ENCODE measurements at places on chromosomes 16 and 17.

GRCh38 chr17:66579556-66579955, 255.4 kb upstream of the CACNG5 start:
- DNase-seq, result no peak

- DNase-seq, result no peak
These were observed 8.9 kb downstream of the SPNS2 start for GRCh38 chr17:4507361-4508111.

DNA sequence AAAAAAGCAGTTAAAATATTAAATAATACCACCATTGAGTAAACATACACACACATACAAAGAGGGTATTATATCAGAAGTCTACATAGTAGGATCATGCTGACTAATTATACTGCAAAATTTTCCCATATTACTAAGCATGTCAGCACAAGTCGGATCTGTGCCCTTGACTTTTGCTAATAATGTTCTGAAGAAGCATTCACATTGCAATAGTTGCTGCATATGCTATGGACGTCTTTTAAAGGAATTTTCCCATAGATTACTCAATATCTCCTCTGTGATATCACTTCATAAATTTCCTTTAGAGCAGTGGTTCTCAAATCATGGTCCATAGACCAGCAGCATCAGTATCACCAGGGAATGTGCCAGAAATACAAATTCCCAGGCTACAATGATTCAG, 110.9 kb upstream of the NUDT7 start:
- DNase-seq, result no peak

GRCh38 chr17:29383686-29384085, 6.5 kb upstream of the TAOK1 start:
- DNase-seq, result no peak

DNA sequence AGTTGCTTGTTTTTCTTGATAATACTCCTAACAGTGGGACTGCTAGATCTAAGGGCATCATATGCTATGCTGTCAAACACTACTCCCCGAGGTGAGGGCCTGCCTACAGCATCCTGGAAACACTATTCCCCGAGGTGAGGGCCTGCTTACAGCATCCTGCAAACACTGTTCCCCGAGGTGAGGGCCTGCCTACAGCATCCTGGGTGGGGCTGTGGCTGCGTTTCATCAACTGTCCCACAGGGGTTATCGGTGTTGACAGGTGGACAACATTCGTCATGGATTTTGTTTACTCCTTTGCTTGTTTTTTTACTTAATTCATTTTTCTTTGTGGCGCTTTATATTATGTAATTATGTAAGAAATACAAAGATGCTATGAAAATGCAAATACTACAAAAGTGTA, 22.5 kb downstream of the NPRL3 start:
- no peak for DNase-seq

DNA sequence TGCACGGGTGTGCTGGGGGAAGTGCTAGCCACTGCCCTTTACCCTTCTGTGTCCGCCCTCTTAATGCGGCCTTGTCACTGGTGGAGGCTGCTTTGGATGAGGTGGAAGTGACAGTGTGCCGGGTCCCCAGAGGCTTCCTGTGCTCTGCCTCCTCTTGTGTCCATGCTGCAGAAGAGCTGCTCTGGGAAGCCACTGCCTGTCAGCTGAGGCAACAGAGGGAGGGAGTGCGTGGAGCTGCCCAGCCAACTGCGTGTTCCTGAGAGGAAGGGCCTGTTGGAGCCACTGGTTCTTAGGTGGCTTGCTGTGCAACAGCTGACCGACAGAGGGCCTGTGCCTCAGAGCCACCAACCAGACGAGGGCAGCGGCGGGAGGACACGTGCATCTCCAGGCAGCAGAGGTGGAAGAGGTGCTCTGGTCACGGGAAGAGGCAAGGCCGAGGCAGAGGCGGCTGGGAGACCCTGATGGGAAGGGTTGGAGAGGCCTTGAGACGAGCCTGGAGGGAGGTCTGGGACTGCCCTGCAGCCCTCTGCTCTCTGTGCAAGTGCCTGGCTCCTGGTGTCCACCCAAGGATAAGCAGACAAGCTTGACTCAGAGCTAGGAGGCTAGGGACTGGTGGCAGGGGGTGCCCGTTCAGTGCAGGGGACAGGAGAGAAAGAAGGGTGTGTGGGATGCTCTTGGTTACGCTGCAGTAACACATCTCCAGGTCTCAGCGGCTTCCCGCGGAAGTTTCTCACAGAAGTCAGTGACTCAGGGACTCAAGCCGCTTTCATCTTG, 25.4 kb downstream of the B9D1 start:
- no peak for DNase-seq

DNA sequence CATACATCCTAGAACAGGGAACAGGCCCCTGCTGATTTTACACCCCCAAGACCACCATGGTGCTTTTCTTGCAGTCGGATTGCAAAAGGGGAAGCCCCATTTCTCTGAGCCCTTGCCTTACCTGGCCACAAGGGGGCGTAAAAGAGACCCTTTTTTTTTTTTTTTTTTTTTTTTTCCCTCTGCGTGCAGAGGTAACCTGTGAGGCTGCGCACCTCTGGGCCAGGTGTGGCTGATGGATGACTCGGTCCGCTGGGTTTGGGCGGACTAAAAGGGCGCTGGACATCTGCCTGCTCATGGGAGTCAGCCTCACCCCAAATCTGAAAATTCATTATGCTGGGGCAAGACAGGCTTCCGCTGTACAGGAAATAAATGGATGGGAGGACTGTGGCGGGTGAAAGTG, 281.0 kb downstream of the CBLN1 start:
- no peak for DNase-seq

- no peak for DNase-seq
These were observed 41.2 kb downstream of the TTC19 start for GRCh38 chr17:16040710-16041251.

- DNase-seq, result no peak
These were observed 36.4 kb upstream of the ARHGAP17 start for GRCh38 chr16:25051406-25052150.

GRCh38 chr16:58177353-58177710, 20.6 kb downstream of the CSNK2A2 start:
- DNase-seq, result no peak

DNA sequence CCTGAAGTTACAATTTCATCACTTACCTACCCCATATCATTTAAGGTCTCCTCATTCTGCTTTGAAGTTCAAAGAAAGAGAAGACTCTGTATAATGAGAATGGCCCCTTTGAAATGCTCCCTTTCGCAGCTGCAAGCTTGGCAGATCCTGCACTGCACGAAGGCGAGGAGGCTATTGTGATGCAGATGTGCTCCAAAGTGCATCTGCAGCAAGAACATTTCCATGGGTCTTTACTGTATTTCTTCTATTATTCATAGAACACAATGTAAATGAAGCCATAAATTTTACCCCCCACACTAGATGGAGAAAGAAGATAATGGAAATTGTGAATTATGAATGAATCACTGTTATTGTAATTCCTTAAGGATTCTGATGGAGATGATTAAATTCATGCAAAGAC, 178.7 kb downstream of the CHD9NB start:
- no peak for DNase-seq

DNA sequence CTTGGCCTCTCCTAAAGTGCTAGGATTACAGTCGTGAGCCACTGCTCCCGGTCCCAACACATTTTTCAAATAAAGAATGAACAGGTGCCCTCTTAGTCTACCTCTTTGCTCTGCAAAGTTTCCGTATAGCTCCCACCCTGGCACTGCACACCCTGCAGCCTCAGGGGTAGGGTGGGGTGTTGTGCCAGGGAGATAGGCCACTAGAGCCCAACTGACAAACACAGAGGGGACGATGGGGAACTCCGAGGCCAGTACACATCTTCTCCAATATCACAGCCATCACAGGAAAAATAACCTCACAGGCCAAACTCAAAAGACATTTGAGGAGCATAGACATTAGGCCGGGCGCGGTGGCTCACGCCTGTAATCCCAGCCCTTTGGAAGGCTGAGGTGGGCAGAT, 2.7 kb upstream of the SLC12A4 start:
- no peak for DNase-seq

DNA sequence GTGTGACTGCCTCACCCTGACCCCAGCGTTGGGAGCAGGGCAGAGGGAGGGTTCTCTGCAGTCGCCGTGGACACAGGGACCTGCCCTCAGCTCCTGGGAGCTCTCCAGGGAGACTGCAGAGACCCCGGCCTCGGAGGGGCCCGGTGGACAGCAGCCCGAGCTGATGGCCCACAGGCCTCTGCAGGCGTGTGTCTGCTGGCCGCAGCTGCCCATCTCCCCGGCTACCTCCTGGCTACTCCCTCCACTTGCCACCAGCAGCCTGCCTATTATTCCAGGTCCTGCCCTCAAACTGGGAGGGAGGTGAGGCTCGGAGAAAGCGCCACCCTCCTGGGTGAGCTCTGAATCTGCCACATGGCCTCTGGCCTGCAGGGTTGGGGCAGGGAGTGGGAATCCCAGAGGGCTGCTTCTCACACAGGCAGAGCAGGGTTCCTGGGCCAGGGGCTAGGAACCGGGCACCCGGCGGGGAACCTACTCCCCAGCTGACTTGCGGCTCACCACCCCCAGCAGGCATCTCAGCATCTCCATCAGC, 7.2 kb downstream of the SLC16A5 start:
- DNase-seq, result no peak

DNA sequence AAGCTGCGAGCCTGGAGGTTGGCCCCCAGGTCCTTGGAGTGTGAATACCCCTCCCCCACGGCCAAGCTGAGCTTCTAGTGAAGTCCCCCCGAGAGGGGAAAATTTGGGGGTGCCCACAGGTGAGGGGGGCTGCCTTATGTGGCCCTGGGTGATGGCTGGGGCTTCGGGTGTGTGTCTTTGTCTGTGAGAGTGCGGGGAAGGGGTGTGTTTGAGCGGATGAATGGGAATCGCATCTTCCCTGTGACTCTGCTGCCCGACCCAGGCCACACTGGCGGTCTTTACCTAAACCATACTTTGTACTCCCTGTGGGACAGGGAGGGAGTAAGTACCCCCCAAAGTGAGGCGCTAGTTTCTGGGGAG, 1.3 kb downstream of the SBK1 start:
- DNase-seq, result no peak

DNA sequence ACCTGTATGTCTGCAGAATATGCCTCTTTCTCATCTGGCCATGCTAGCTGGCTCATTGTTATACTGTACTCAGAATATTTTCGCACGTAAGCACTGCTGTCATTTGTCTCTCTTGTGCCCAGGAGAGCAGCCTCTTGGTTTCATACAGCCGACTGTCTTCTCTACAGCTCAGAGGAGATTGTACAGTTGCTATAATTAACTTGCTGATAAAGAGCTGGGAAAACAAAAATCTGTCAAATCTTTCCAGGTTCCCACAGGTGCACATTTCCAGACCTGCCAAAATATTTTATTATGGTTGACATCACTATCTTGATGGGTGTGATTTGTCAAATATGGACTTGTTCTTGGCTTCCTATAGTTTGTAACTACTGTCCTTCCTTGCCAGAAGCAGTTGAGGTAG, 122.7 kb downstream of the FTO start:
- no peak for DNase-seq

GRCh38 chr17:10357768-10358167, 15.0 kb downstream of the MYH13 start:
- DNase-seq, result no peak

Data from NCI-H2081 treated with DMSO at 0.1 percent for 48 hours (cell line).